ENCODE measurements at places on chromosomes 16 and 17. TPM values are rescaled to one million over a fixed set of nuclear protein-coding genes. Genes with fewer than 3 reads are reported as not detected.

SALL1 gene
- total RNA-seq: 12.5 TPM

C16orf95 gene
- 5.6 TPM for total RNA-seq

KRT31 gene
- total RNA-seq: not detected

AATK gene
- total RNA-seq: 0.89 TPM

INCA1 gene
- total RNA-seq: 2.0 TPM

PIRT gene
- not detected for total RNA-seq

PROCA1 gene
- total RNA-seq: 1.6 TPM

EPN3 gene
- total RNA-seq: 0.76 TPM

DHRS13 gene
- 6.8 TPM for total RNA-seq

KRTAP4-9 gene
- not detected for total RNA-seq
